ENCODE measurements at places on chromosomes 13 and 19. TPM values are rescaled to one million over a fixed set of nuclear protein-coding genes. Genes with fewer than 3 reads are reported as not detected.

GRCh38 chr13:66275416-66275815 lies 954.7 kb downstream of the PCDH9 start:
- no peak for DNase-seq

SMAD9 gene
- total RNA-seq, result not detected

- DNase-seq, result no peak
Measured at GRCh38 chr19:34370983-34371382, 6.0 kb downstream of the GPI start.

NLRP9 gene
- not detected for total RNA-seq

MAST1 gene
- total RNA-seq, result 0.60 TPM

DNA sequence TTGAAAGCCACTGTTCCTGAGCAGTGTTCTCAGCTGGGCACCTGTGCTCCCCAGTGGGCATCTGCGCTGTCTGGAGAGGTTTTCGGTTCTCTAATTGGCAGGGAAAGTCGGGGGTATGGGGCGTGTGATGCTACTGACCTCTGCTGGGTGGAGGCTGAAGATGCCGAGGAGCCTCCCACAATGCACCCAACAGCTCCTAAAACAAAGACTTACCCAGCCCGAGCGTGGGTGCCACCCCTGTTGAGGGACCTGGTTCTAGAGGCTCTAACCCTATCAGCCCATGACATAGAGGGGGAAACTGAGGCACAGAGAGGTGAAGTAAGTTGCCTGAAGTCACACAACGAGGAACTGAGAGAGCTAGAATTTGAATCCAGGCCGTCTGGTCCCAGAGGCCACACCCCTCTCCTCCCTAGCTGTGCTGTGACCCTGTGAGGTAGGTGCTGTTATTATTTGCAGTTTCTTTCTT lies 2.3 kb downstream of the SPACA4 start:
- peak; percentile 54 for DNase-seq

- no peak for DNase-seq
Measured at GRCh38 chr13:65508745-65509144, 1721.4 kb downstream of the PCDH9 start.

- no peak for DNase-seq
Measured at GRCh38 chr19:45352062-45352461, 11.5 kb downstream of the KLC3 start.

ZNF497 gene
- total RNA-seq, result 0.28 TPM

GRCh38 chr19:9996541-9996940 lies 13.8 kb downstream of the COL5A3 start:
- no peak for DNase-seq

DNA sequence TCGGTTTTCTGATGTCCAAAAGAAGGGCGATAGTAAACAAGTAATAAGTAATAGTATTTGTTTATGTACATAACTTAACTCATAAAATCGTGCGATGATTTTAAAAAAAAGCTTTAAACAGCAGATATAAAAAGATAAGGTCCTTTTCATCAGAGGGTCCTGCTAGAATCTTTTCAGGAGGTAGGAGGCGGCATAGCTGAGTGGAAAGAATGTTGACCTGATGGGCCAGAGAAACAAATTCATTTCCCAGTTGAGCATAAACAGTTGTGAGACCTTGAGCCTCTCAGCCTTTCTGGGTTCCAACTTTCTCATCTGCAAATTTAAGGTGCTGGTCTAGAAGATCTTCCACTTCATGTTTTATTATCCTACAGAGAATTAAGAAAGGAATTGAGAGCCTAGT lies 173.5 kb downstream of the LACC1 start:
- no peak for DNase-seq

DNA sequence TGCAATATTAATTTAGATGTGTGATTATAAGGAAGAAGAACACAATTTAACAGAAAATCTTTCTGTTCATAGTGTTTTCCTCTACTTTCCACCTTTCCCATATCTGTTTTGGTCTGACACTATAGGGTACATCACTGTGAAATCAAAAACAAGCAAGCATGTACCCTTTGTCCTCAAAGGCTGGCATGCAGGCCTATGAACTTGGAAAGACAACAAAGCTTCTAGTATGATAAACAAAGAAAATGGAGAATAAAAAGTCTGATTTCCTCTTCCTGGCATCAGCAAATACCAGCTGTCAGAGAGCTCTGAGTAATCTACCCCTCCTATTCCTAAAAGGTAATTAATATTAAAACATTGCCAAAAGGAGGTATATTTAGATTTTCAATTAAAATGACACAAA lies 5.6 kb upstream of the NEK3 start:
- DNase-seq, result no peak

- DNase-seq, result no peak
Measured at GRCh38 chr19:48496959-48497727, 14.5 kb downstream of the LMTK3 start.

DNA sequence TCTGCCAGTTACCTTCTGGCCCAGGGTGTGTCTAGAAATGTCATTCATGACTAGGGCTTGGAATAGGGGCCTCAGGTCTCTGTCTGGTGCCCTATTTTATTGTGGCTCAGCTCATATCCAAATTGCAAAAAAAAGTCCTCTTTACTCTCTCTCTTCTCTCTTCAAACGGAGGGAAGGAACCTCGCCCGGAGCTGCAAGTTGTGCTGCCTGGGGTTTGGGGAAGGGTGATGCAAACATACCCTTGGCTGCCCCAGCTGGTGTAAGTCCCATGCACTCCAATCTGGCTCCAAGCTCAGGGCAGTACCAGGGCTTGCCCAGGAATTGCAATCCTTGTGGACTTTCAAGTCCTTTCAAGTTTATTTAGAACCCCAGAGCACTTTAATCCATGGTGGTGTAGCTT lies 549.6 kb downstream of the PCDH17 start:
- no peak for DNase-seq

MTUS2 gene
- 0.81 TPM for total RNA-seq

ZNF112 gene
- total RNA-seq, result not detected

PLIN4 gene
- total RNA-seq, result not detected

GRCh38 chr13:111383591-111384440 lies 63.4 kb downstream of the TEX29 start:
- no peak for DNase-seq

GRCh38 chr13:71417205-71417604 lies 449.8 kb downstream of the DACH1 start:
- no peak for DNase-seq

PRR19 gene
- total RNA-seq, result 0.16 TPM

SIGLEC10 gene
- 0.58 TPM for total RNA-seq

LILRB1 gene
- total RNA-seq, result 0.22 TPM

MRPL34 gene
- total RNA-seq, result 28.7 TPM

RTBDN gene
- total RNA-seq, result not detected

- no peak for DNase-seq
Measured at GRCh38 chr19:7550169-7550770, 14.8 kb downstream of the PNPLA6 start.

ZNF813 gene
- 2.7 TPM for total RNA-seq

VSTM2B gene
- not detected for total RNA-seq

DNA sequence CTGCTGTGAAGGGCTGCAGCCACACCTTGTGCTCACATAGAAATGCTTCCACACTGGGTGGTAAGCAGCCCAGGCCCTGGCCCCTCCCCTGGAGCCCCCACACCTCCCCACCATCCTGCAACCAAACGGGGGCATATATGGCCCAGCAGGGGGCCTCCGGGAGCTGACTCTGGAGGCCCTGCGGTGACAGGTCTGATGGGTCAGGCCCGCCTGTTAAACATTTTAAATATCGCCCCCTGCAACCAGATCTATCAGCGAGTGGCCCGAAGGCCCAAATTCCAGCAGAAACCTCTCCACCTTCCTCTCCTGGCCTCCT lies 48.0 kb upstream of the KATNAL1 start:
- DNase-seq, result peak; percentile 23

DNA sequence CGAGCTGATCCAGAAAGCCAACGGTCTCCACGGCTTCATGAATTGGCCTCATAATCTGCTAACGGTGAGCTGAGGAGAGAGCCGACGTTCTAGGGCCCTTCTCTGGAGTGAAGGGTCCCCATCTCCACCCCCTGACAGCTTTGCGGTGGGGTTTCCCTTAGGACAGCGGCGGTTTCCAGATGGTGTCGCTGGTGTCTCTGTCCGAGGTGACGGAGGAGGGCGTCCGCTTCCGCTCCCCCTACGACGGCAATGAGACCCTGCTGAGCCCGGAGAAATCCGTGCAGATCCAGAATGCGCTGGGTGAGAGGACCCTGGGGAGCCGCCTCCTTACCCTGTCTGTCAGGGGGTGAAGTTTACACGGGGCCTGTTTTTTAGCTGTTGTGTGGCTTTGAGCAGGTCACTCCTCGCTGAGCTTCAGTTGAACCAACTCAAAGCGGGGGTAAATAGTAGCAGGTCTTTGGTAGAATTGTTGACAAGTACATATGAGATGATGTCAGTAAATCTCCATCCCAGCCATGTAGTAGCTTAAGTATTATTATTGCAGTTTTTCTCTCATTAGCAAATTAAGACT lies 801 bp downstream of the QTRT1 start:
- no peak for DNase-seq

All from CD4-positive, alpha-beta T cell (primary cell).